ENCODE measurements at places on chromosomes 7 and 10. TPM values are rescaled to one million over a fixed set of nuclear protein-coding genes. Genes with fewer than 3 reads are reported as not detected.

DNA sequence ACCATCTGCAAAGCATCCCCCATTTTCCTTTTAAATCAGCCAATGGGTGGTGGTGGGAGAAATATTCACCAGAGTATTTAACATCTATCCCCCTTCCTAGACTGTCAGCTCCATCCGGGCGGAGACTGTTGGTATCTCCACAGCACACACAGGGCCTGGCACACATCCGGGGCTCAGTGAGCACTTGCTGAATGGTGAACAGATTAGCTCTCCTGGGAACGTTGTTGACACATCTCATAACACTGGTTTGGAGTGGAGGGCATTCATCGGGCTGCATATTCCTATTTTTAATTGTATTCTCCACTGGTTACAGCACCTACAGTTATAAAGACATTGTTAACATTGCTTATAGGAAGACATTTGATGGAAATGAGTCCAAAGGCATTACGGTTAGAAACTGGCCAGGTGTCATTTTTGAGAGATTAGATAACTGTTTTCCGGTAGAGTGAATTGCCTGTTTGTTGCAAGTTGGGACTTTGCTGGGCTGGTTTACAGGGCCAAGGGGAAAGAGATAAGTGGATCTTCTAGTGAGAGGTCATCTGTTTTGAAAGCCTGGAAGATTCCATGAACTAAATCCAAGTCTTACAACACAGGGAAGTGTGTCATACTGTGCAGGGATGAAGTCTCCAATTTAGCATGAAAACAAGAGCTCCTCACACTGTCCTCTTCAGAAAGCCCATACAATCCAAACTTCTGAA is 101.8 kb downstream of the EGFR start:
- no peak for DNase-seq

DNA sequence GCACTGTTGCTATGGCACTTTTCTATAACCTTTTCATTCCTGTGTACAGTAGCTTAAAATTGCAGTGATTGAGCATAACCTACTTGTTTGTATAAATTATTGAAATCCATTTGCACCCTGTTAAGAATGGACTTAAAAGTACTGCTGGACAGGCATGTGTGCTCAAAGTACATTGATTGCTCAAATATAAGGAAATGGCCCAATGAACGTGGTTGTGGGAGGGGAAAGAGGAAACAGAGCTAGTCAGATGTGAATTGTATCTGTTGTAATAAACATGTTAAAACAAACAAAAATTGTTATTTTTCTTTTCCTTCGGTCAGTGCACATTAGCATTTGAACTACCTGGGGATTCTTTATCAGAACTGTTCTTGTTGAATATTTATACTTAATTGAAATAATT is 57.1 kb upstream of the BAMBI start:
- no peak for DNase-seq

DNA sequence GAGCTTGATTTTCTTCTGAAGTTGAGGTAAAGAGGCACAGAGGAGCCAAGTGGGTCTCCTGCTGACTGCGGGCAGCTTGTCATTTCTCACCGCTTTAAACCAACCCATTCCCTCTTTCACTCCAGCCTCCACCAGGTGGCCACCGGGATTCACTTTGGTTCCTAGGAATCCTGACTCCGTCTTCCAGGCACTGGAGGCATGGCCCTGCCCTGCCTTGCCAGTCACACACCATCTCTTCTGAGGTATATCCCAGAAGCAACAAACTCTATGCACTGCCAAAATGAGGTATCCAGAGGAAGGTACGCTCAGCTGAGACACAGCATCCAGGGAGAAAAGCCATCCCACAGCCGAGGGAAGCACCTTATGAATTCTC is 280.8 kb downstream of the TNS3 start:
- no peak for DNase-seq

The NCF1 gene
- 4.1 TPM for total RNA-seq

The MUC12 gene
- 1.4 TPM for total RNA-seq
